ENCODE measurements at places on chromosomes 5 and 9.

- no peak for DNase-seq
Measured at GRCh38 chr9:18256568-18256967, 217.4 kb upstream of the ADAMTSL1 start.

DNA sequence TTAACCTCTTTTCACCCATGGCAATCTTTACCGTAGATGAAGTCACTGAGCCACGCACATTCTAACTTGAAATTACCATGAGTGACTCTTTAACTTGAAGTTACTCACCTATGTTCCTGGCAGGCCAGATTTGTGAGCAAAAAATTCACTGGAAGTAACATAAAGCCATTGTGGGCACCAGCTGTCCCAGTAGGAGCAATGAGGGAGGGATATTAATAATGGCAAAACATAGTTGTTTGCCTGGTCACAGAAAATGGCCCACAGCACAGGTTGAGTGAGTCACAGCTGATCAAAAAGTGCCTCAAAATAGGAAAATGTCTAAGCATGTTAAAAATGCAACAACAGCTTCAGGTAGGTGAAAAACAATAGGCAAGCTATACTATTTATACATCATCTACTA is 146.6 kb downstream of the EFNA5 start:
- DNase-seq, result no peak

DNA sequence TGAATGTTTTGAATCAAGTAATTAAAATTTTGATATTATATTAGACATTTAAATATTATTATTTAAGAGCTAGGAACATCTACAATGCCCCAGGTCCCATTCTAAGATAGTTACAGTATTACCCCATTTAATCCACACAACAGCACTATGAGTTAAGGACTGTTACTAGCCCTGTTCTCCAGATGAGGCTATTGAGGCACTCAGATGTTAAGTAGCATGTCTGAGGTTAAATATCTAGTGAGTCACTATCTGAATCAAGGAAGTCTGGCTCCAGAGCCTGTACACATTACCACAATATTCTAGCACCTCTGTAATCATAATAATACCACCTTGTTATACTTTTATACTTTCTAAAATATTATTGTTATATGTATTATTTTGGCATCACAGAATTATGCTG is 304.6 kb downstream of the PDE4D start:
- DNase-seq, result no peak

DNA sequence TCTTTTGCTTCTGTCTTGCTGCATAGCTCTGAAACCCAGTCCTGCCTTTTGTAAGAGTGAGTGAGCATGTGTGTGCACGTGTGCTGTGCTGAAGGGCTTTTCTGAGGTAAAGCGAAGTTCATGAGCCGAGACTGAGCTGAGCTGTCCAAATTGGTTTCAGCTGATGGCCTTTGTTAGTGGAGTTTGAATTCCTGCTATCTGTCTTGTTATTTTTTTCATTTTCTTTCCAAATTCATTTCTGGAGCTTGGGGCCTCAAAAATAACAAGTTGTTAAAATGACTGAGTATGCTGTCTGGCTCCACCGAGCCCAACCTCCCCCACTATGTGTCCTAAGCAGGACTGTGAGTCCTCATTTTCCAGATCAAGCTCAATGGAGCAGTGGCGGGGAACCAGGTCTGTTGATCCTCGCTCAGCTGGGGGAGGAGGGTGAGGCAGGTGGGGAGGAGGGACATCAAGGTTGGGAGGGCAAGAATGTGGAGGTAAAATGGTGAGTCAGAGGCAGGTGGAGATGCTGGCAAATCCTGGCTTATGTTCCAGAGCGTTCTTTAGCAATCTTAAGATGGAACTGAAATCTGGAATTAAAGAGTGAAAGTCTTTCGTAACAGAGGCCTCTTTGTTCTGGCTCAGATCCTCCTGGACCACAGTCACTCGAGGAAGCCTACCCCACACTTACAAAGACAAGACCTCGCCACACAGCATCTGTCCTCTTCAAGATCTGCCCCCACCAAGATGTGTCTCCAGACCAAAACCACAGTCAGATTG is 63.9 kb downstream of the SREK1 start:
- DNase-seq, result no peak

DNA sequence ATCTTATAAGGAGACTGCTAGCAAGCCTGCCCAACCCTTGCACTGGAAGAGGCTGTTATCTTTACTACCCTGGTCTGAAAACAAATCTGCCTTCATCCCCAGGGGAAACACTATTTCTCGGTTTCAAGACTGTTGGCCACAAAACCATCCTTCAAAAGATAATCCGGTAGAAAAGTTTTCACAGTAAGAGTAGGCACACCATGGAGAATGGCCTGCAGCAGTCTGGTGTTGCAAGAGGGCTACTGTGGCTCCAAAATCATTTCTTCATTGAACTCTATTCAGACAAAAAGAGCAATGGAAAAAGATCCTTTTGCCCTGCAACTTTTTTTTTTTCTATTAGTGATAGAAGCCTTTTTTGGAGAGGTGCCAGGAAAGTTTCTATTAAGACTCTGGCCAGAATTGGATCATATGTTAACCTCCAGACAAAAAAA is 163.9 kb downstream of the ARHGEF28 start:
- no peak for DNase-seq

DNA sequence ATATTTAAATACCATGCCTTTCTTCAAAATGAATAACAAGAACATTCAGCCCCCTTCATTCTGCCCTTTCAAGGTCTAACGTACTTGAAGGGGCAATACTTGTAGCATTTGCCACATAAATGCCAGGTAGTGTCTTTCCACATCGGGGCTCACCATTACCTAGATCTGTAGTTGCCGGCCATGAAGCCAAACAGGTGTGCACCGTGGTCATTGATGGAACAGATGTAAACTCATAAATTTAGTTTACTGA is 193.0 kb downstream of the CD180 start:
- DNase-seq, result no peak

DNA sequence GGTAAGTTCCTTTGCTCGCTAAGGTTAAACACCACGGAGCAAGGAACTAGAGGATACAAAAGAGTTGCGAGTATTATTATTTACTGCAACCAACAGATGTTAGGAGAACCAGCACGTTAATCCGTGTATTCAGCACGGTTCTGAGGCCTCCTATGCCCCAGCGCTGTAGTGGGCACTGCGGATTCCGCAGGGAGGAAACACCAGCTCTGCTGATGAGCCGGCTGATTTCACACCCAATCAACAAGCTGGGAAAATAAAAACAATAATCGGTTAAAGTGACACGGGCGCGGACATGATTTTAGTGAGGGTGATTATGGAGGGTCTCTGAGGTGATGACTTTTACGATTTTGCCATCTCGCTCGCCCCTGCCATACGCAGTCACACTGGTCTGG is 702 bp upstream of the PRELID2 start:
- DNase-seq, result no peak

DNA sequence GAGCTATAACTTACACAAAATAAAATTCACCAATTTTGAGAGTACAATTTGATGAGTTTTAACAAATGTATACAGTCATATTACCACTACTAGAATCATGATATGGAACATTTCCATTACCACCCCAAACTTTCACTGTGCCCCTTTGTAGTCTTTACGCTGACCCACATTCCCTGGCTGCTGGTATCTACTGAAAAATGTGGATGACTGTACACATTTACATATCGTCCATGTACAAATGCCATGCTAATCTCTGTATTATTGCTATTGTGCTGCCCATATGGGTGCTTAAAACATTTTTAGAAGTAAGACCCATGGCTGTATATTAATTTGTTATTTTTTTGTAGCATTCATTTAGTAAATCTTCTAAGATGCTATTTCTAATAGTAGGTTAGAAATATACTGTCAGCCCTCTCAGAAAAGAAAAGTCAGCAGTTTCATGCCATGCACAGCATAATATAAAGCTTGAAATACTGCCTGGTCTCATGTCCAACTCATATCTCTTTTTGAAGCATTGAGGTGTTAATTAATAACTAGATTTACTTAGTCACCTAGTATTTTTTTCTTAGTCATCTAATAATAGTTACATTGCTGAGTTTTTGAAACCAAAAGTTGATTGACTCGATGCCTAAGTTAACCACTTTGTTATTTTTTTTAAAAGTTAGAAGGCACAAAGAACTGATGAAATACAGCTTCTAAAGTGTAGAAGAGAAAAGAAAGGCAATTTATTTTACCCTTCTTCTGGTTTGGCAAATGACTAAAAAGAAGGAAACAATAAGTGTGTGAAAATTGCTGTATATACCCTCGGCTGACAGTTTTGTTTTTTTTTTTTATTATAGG is 188.3 kb upstream of the MEF2C start:
- DNase-seq, result no peak

DNA sequence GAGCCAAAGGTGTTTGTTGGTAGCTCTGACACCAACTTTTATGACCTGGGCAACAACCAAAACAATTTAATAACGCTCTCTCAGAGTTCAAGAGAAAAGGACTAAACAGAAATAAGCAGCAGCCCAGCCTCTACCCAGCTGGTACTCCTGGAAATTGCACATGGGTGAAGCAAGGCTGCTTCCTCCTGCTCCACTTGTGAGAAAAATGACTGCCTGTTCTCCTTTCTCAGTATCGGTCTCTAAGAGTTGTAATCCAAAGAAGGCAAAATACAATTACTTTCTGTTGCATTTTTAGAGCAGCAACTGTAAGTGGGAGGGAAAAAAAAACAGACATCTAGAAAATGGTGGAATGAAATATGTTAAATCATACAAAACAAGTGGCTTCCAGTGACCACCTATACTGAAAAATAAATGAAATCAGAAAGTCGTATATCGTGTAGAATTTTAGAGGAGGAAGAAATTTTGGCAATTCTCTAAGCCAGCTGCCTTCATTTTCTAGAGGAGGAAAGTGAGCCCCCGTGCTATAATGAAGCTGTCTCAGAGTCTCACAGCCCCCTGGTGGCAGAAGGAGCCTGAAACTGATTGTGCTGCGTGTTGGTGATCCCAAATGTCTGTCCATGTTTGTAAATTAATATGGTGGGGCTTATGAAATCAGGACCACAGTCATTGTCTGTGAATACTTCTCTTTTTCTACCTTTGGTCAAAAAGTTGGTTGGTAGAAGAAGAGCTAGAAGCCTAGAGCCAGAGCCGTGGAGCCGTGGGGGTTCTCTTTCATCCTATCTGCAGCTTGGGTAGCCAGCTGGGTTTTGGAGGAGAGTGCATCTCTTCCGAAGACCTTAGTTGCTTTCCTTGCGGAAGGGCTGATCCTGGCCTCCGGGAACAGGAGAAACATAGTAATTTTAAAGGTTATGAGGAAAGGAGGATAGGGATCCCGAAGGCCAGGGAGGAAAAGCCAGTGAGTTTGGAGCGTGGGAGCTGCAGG is 139.9 kb downstream of the PIP5K1B start:
- DNase-seq, result no peak

- no peak for DNase-seq
Measured at GRCh38 chr5:135593141-135593540, 14.3 kb upstream of the CXCL14 start.

DNA sequence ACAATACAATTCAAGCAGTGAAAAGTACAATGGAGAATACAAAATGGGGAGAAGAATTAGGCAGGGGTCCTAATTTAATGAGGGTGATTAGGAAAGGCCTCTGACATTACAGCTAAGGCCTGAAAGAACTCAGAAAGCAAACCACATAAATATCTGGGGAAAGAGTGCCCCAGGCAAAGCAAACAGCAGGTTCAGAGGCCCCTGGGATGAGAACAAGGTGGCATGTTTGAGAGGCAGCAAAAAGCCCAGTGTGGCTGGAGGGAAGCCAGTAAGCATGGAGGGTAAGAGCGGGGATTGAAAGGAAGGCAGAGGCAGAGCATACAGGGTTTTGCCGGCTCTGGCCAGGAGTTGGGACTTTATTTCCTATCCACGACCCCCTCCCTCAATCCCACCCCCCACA is 33.4 kb upstream of the VDAC1 start:
- DNase-seq, result no peak

GRCh38 chr5:15695215-15695731 is 195.3 kb downstream of the FBXL7 start:
- no peak for DNase-seq

- peak; percentile 21 for DNase-seq
Measured at GRCh38 chr5:168987543-168988300, 313.2 kb downstream of the SLIT3 start.

GRCh38 chr5:74095871-74096270 is 469.9 kb downstream of the ARHGEF28 start:
- DNase-seq, result no peak

- no peak for DNase-seq
Measured at GRCh38 chr5:76789991-76790581, 28.7 kb upstream of the F2RL1 start.

DNA sequence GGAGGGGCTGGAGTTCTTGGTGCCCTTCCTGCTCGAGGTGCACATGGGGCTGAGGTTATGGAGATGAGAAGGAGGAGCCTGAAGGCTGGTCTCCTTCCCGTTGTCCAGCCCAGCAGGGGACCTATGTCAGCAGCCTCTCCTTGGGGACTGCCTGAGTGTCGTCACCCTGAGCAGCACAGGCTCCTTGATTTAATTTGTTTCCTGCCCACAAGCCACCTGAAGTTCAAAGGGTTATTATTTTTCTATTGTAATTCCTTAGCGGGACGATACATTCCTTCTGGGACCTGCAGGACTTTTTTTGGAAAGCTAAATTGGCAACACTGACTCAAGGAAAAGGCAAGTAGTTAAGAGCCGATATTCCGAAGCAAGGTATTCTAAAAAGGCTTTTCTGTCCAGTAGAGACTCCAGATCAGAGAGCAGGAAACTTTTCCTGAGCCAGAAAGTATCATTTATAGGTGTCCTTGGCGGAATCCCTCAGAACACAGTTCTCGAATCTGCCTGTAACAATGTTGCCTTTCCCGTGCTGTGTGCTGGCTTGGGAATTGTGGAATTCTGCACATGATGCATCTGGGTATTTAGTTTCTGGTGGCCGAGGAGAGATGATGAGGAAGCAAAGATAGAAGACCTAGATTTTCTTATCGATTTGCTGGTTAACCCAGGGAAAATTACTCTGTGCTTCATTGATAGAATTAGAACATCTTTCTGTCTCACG is 55.4 kb downstream of the ARHGAP26 start:
- no peak for DNase-seq

DNA sequence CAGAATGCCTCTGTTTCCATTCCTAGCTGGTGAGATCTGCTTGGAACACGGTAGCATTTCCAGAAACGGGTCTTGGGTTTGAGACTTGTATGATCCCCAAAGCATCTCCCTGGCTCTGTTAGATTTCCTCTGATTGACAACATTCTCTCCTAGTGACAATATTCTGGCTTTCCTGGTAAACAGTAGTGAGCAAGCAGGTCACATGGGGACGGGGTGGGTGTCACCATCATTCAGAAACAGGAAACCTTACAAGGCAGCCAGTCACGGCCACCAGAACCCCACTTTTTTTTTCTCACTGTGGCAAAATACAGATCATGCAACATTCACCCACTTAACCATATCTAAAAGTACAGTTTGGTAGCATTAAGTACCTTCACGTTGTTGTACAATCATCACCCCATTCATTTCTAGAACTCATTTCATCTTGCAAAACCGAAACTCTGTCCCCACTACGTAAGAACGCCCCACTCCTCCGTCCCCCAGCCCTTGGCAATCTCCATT is 90.1 kb upstream of the LMX1B start:
- no peak for DNase-seq
